ENCODE measurements at places on chromosomes 7 and 10. TPM values are rescaled to one million over a fixed set of nuclear protein-coding genes. Genes with fewer than 3 reads are reported as not detected.

Gene HERPUD2
- 23.9 TPM for total RNA-seq

Gene LAMB4
- total RNA-seq, result not detected

Gene SEPTIN14
- not detected for total RNA-seq

Gene GFRA1
- total RNA-seq, result 18.7 TPM

Gene GPR15LG
- total RNA-seq, result not detected

- DNase-seq, result no peak
- no peaks in the 10 kb centered on the region for H3K27me3 ChIP-seq
- H3K4me1 ChIP-seq, result no peaks in the 10 kb centered on the region
- no peak overlapping the region for H3K4me3 ChIP-seq
- no peak overlapping the region for H3K27ac ChIP-seq
Measured at GRCh38 chr7:96484091-96484490, 162.2 kb upstream of the SLC25A13 start.

- H3K4me1 ChIP-seq, result no peaks in the 10 kb centered on the region
- H3K27ac ChIP-seq, result no peak overlapping the region
- no peak overlapping the region for H3K4me3 ChIP-seq
Measured at GRCh38 chr7:11062110-11062509, 88.4 kb downstream of the PHF14 start.

Measured in right atrium auricular region (tissue), 2 donors.